ENCODE measurements at places on chromosomes 2 and 18.

DNA sequence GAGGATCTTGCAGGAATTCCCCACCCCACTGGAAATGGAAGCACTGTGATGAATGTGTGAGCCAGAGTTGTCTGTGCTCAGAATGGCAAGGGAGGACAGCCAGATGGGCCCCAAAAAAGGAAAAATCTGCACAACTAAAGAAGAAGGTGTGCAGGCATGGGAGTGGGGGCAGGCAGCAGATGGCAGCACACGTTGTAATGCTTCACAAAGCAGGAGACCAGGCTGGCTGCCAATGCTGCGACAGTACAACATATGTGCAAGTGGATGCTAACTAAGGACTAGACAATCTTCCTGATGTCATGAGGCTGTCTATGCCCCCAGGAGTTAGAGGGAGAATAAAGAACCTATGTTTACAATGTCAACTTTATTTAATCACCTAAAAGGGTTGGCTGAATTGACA lies 27.2 kb downstream of the ST6GAL2 start:
- no peak for DNase-seq

DNA sequence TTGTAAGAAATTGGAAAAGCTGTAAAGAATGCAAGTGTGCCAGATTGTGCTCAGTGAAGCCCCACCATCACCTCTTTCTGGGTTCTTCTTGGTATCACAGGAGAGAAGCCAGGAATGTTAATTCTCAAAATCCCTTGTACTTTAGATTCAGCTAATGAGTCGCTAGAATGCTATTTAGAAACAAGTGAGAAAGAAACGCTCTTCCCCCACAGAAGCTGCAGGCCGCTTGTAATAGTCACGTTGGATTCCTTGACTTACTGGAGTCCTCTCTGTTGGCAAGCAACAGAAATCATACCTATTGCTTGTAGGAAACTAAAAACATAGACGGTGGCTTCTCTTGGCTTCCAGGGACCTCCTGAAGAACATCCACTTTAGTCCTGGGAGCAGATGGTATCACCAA lies 375.6 kb upstream of the LRATD1 start:
- DNase-seq = no peak

DNA sequence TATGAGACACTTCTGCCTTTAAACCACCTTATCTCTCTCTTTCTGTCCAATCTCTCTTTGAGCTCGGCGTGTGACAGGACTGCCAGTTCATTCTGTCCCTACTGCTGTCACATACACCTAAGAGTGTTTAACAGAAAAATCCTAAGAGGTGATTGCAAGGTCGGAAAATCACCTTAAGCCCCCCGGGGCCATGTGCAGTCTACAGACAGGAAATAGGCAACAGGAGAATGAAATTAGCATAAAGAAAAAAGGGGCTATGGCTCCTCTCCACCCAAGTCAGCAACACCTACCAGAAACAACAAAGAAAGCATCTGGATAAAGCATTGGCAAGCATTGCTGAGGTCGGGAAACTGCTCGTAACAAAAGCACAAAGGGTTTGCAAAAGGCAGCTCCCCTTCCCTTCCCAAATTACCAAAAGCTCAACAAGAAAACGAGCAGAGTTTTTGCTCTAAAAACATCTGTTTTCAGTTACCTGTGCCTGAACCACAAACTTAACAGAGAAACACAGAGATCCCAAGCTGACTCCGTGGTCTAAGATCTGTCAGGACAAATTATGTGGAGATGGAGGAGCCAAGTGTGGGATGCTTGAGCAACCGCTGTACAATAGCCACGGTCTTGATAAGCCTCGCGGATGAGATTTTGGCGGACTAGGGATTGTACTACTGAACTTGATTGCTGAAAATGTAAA lies 30.4 kb downstream of the ANKRD44 start:
- DNase-seq = no peak

- no peak for DNase-seq
Observed at GRCh38 chr2:241577413-241578122, 19.0 kb downstream of the BOK start.

DNA sequence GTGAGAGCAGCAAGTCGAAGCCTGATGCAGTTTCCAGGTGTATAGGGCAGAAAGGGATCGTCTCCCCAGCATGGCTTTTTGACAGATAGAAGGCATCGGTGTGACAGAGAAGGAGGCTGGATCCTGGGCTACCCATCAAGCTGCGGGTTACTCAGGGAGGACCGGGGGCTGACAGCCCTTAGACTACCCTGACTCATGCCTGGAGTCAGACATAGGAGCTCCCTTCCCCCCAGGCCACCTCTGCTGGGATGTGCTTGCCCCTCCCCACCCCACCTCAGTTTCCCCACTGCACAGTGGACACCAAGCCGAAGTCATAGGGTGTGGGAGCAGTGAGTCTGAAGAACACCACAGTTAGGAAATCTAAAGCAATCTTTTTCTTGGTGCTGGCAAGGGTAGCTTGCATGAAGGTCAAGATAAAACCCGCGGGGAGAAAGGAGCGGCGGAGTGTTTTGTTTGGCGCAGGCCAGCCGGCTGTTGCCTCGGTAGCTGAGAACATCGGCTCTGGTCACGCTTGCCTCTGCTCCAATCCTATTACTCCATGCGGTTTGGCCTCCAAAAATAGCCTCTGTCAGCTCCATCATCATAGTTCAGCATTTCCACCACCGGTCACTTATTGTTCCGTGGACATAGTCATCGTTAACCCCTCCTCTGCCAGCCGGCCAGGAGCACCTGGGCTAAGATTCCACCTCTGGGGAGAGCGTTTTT lies 169.2 kb upstream of the GLI2 start:
- no peak for DNase-seq

DNA sequence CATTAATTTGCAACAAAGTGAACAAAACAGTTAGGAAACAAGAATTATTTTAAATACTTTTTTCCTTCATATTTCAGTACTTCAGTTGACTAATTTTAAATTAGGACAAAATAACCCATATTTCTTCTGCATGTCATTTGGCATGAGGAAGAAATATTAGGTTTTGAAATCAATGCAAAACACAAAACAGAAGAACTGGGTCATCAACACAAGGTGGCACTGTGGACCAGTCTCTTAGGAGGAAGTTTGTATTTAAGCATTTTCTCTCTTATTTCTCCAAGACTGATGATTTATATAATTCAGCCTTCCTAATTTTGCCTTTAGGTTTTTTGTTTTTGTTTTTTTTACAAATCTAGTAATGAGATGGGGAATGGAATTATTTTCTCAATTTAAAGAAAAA lies 352.8 kb upstream of the KCNH7 start:
- no peak for DNase-seq

GRCh38 chr2:78068808-78069207 lies 546.6 kb upstream of the LRRTM4 start:
- no peak for DNase-seq

DNA sequence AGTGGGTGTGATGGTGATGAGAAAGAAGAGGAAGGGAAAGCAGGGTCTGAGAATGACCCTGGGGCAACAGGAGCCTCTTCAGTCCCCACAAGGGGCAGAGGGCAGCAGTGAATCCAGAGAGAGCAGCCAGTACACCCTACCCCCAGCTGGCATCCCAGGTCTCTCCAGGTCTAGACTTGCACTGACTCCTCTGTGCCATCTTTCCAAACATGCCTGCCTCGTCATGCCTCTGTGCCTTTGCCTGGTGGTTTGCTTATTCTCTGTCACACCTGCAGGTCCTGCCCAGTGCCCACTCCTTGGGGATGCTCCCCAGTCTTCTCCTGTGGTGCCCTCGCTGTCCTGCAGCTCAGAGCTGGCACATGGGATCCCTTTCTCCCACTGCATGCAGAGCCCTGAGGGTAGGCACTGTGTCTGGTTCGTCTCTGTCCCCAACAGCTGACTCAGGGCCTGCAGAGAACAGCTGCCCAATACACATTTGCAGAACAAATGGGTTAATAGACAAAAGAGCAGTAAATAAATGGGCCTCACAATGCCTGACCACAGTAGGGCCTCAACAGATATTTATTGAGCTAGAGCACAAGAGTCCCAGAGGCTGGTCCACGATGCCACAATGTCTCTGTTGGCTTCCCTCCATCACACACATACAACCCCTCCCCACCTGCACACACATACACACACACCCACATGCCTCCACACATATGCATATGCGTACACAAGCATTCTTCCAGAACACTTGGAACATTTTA lies 89.8 kb downstream of the HS1BP3 start:
- no peak for DNase-seq

GRCh38 chr2:39335930-39336329 lies 92.2 kb upstream of the CDKL4 start:
- no peak for DNase-seq

DNA sequence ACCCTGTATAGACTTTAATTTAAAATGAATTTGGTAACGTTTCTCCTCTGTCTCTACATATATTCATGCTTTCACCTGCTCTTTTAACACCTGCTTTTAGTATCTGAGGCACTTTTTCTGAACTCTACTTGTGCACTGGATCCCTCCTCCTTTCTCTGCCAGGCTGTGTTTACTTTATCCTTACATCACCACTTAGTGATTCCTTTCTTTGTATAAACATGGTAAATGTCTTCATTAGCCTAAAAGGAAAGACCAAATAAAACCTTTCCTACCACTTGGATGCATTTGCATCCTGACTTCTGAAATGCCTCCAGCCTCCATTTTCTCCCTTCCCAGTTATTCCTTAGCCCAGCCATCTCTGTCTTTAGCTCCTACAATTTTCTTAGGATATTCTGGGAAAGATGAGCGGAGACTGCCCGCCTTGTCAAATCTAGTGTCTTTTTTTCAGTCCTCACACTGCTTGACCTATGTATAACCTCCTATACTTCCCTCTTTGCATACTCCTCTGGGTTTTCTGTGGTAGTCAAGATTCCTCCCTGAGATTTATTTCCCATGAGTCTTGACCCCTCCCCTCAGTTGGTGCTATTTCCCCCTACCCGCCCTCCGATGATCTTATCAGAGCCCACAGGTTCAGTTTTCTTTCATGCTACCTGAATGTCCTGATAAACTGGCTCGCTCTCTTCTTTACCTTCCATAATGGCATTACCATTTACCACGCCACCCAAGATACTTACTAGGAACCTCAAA lies 44.8 kb downstream of the REL start:
- DNase-seq = no peak

- no peak for DNase-seq
Observed at GRCh38 chr2:24220554-24221291, 45.9 kb downstream of the FAM228A start.

DNA sequence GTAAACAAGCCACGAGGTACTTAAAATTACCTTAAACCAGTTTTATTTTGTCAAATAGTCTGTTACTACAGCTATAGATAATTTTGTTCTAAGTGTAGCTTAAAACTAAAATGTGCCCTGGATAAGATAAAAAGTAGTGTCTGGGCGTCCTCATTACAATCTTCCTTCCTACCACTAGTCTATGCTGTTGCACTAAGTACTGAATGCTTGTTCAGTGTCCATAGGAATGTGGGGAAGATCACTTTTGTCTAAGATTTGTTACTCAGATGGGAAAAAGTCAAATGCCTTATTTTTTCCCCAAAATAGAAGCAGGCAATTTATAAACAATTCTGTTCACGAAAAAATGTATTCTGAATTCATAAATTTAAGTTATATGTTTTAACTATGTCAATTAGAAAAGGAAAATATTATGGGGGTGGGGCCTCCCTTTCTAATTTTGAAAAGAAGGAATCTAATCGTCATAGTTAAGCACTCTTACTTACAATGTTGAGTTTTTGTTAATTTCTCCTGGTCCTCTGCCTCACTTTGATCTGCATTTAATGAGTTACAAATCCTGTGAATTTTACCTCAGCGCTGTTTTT lies 140.4 kb upstream of the VRK2 start:
- DNase-seq = no peak

- no peak for DNase-seq
Observed at GRCh38 chr2:231545105-231545902, 15.1 kb upstream of the NMUR1 start.

DNA sequence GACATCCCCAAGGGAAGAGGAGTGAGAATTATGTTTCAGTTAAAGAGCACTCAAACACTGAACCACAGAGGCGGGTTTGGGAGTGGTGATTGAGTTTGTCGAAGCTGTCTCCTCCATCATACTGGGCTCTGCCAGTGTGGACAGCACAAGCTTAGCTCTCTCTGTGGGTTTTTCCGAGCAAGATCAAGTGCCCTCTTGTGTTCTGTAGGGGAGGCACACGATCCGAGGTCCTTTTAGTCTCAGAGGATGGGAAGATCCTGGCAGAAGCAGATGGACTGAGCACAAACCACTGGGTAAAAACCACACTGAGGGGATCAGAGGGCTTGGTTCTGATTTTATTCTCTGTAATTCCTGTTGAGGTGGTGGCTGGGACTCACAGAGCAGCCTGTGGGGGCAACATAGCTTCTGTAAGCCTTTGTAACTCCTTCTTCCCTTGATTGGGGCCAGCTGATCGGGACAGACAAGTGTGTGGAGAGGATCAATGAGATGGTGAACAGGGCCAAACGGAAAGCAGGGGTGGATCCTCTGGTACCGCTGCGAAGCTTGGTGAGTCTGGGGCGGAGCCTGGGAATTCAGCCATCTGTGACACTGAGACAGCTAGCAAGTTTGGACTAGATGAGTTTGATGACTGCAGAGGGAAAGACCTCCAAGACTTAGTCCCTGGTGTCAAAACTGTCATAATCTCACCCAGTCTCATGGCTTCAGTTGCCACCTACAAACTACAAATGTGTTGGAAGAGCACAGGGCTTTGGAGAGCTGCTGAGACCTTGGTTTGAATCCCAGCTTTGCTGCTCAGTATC lies 2.0 kb downstream of the NAGK start:
- DNase-seq = no peak

GRCh38 chr2:8595811-8596600 lies 85.8 kb upstream of the ID2 start:
- DNase-seq = no peak

GRCh38 chr2:153072077-153072476 lies 353.7 kb downstream of the ARL6IP6 start:
- DNase-seq = no peak

DNA sequence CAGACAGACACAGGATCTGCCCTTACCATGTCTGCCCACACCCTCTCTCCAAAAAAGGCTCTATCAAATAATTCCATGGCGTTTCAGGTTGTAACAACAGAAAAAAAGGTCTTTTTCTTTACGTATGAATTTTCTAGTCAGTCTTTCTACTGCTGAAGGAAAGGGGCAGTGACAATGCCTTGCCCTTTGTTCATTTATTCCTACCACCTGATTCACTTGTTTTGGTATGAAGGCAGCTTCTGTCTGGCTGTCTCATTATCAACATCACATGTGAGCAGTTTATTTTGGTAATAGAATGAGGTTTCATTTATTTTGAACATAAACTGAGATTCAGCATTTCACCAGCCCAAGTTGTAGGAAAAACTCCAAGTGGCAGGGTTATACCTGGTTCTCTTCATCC lies 94.3 kb upstream of the KLF7 start:
- DNase-seq = no peak

DNA sequence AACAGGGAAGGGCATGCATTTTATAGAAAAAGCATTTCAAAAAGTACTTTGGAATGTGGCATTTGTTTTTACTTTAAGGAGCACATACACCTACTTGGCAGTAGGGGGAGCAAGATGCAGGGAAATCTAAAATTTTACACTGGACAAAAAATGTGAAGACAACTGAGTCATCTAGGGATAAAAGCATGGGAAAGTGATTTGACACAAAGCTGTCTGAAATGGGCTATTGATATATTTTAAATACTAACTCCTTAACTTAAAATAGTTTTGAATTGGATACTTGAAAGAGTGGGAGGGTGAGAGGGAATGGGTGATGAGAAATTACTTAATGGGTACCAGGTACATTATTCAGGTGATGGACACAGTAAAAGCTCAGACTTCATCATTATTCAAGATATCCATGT lies 15.8 kb downstream of the TMEM200C start:
- DNase-seq = no peak

GRCh38 chr18:6881034-6881820 lies 151.7 kb downstream of the ARHGAP28 start:
- DNase-seq = no peak

- no peak for DNase-seq
Observed at GRCh38 chr2:69945441-69945840, 16.0 kb downstream of the ASPRV1 start.
